ENCODE measurements at places on chromosomes 5 and 9.

DNA sequence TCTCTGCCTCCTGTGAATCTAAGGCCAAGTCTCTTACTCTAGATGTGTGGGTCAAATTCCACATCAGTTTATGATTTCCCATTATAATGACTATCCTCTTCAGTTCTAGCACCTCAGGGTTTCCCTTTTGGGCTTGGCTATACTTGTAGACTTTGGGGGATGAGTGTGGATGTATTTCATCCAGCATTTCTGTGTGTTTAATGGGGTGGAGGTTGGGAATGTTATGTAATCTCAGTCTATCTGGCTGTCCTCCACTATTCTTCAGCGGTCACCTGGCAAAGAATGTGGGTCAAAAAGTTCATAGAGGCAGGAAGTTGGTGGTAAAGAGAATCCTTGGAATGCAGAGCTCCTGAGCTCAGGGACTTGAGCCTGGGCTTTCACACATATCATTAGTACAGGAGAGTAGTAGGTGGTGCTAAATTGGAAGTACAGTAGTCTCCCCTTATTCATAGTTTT is 64.9 kb downstream of the CFAP95 start:
- no peak for DNase-seq

DNA sequence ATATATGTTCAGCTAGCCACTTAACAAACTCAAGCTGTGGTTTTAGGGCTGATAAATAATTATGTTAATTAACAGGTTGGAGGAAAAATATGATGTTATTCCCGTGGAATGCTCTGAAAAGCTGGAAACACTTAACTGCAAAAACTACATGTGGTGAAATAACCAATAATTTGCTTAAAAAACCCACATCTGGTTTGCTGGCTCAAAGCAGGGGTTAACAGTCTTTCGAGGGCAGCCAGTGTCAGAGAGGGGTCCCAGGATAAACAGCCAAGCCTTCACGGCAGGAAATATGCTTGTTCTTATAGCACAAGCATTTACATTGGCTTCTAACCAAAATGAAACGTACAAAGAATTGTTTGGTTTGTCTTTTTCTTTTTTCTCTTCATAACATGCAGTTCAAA is 254.0 kb upstream of the GAS1 start:
- no peak for DNase-seq

- DNase-seq: no peak
These were observed 38.9 kb upstream of the UGCG start for GRCh38 chr9:111857555-111858211.

DNA sequence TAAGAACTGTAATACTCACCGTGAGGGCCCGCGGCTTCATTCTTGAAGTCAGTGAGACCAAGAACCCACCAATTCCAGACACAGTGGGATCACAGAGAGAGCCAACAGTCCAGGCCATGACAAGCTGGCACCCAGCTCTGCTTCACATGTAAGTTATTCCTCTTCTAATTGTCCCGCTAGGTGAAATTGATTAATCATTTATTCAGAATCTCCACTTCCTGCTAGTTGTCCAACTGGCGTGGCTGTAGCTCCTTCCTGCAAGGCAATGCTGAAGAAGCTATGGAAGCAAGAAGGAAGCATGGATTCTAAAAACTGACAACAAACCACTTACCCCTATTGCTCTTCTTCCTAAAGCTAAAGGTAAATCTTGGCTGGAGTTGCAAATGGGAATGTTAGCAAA is 30.0 kb upstream of the GLRX start:
- no peak for DNase-seq

GRCh38 chr5:50699737-50700136 is 33.3 kb downstream of the PARP8 start:
- DNase-seq: no peak

GRCh38 chr5:25991639-25992038 is 1046.7 kb downstream of the CDH9 start:
- no peak for DNase-seq

DNA sequence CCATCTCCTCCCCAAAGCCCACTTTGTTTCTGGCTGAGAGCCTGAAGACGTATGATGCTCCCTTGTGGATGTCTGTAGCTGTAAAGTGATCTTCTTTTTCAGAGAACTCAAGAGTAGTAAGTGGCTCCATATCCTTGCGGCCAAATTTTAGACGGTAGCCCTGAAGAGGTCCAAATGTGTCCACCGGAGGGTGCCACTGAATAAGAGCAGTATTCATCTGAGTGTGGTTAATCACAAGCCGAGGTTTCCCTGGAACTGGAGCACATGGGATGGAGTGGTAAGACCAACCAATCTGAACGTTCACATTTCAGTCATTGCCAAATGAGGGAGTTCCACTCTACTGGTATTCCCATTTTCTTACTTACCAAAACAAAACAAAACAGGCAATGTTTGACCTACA is 686.5 kb upstream of the DMAC1 start:
- DNase-seq: no peak

DNA sequence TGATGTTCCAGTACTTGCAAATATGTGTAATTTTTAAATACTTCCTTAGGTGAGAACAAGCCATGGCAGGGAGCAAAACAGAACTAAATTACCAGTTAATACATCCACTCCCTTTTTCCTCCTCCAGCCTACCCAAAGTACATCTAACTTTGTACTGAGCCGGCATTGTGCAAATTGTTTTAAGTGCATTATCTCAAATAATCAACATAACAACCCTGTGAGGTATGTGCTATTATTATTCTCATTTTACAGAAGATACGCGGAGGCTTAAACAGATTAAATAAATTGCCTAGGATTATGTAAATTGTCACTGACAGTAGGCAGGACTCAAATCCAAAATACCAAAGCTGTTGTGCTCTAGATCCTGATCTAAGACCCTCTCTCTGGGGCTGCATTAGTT is 55.5 kb upstream of the KLF4 start:
- DNase-seq: no peak

DNA sequence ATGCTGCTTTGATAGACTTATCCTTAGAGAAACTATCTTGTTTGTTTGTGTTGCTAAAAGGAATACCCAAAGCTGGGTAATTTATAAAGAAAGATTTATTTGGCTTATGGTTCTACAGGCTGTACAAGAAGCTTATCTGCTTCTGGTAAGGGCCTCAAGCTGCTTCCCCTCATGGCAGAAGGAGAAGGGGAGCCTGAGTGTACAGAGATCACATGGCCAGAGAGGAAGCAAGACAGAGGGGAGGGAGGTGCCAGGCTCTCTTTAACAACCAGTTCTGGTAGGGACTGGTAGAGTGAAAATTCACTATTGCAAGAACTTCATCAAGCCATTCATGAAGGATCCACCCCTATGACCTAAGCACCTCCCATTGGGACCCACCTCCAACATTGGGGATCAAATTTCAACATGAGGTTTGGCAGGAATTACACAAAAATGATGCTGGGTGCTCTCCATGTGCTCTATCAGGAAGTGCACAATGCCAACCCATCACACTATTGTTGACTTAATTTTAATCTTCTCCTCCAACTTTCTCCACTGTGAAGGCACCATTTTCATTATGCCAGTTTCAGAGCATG is 115.1 kb upstream of the SHB start:
- no peak for DNase-seq
